B cell (primary cell): ENCODE measurements at places on chromosomes 12 and 14.

- H3K4me3 ChIP-seq, result no peak overlapping the region
- no peaks in the 10 kb centered on the region for H3K4me1 ChIP-seq
- no peaks in the 10 kb centered on the region for H3K27me3 ChIP-seq
- DNase-seq, result no peak
Measured at GRCh38 chr12:109786799-109787198, 46.4 kb downstream of the TRPV4 start.

- peak; percentile 16 for DNase-seq
- no peaks in the 10 kb centered on the region for H3K36me3 ChIP-seq
- H3K27me3 ChIP-seq, result no peaks in the 10 kb centered on the region
Measured at GRCh38 chr14:95895720-95896119, 19.1 kb downstream of the TUNAR start.

- H3K4me3 ChIP-seq, result no peak overlapping the region
- H3K27me3 ChIP-seq, result no peaks in the 10 kb centered on the region
- DNase-seq, result no peak
- no peaks in the 10 kb centered on the region for H3K4me1 ChIP-seq
- no peak overlapping the region for H3K27ac ChIP-seq
- peaks cover 6% of the 10 kb centered on the region for H3K36me3 ChIP-seq
Measured at GRCh38 chr14:34993426-34993825, 10.6 kb downstream of the SRP54 start.

DNA sequence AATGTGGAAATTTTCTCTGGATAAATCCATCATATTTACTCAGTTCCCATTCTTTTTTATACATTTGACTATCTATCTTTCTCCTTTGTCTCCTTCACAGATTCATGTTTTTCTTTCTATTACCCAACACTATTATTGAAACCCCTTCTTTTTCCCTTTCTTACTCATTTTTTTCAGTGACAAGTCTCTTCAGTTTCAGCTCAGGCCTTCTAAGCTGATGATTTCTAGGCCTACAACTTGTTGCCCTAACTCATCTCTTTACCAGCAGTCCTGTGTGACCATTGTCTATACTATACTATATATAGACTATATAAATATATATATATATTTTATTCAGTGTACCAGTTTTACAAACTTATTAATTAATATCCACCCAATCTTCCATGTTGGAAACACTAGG, 31.8 kb downstream of the SLC16A7 start:
- no peak for DNase-seq
- no peak overlapping the region for H3K4me3 ChIP-seq
- H3K27ac ChIP-seq, result no peak overlapping the region
- no peaks in the 10 kb centered on the region for H3K4me1 ChIP-seq
- H3K36me3 ChIP-seq, result no peaks in the 10 kb centered on the region
- H3K27me3 ChIP-seq, result no peaks in the 10 kb centered on the region

GRCh38 chr14:81233615-81234014, 12.9 kb upstream of the GTF2A1 start:
- no peak overlapping the region for H3K4me3 ChIP-seq
- no peaks in the 10 kb centered on the region for H3K4me1 ChIP-seq
- DNase-seq, result no peak
- no peak overlapping the region for H3K27ac ChIP-seq

GRCh38 chr12:105961821-105962671, 176.7 kb downstream of the NUAK1 start:
- H3K27ac ChIP-seq, result no peak overlapping the region
- no peak for DNase-seq
- no peaks in the 10 kb centered on the region for H3K4me1 ChIP-seq
- H3K36me3 ChIP-seq, result no peaks in the 10 kb centered on the region

DNA sequence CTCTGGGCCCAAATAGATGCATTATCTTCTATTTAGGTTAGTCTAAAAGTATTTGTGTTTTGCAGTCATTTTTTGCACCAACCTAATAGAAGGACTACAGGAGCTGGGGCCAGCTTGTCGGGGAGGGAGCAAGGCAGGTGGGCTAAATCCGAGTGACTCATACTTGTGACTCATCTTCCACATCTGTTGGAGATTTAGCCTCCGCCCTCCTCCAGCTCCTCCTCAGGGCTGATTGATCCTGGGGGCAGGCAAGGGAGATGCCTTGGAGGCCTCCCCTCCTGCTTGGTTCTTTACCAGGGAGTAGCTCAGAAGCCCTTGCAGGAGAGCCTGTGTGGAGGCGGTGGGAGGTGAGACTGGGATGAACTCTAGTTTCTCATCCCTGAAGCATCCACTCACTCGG, 27.9 kb downstream of the RHOF start:
- H3K27me3 ChIP-seq, result no peaks in the 10 kb centered on the region
- no peak overlapping the region for H3K4me3 ChIP-seq
- no peaks in the 10 kb centered on the region for H3K4me1 ChIP-seq
- no peaks in the 10 kb centered on the region for H3K36me3 ChIP-seq
- no peak for DNase-seq

- no peak overlapping the region for H3K4me3 ChIP-seq
- H3K36me3 ChIP-seq, result no peaks in the 10 kb centered on the region
- no peak overlapping the region for H3K27ac ChIP-seq
- DNase-seq, result no peak
- H3K27me3 ChIP-seq, result no peaks in the 10 kb centered on the region
Measured at GRCh38 chr14:77061630-77062257, 33.2 kb upstream of the IRF2BPL start.

- no peaks in the 10 kb centered on the region for H3K27me3 ChIP-seq
- no peak overlapping the region for H3K4me3 ChIP-seq
- H3K36me3 ChIP-seq, result no peaks in the 10 kb centered on the region
- no peak overlapping the region for H3K27ac ChIP-seq
- H3K4me1 ChIP-seq, result no peaks in the 10 kb centered on the region
Measured at GRCh38 chr14:66998013-66998412, 191.2 kb upstream of the GARIN2 start.

- H3K4me1 ChIP-seq, result peaks cover 7% of the 10 kb centered on the region
- no peak overlapping the region for H3K4me3 ChIP-seq
- H3K27ac ChIP-seq, result no peak overlapping the region
- peak; percentile 27 for DNase-seq
- no peaks in the 10 kb centered on the region for H3K27me3 ChIP-seq
Measured at GRCh38 chr12:124727264-124727800, 136.3 kb downstream of the SCARB1 start.

GRCh38 chr12:121132601-121133481, at the start of gene P2RX7:
TSS of gene P2RX7 (plus strand) at chr12:121132876. CDS start at chr12:121132971, 95 bp downstream.
- DNase-seq, result peak; percentile 59
- peaks cover 49% of the 10 kb centered on the region for H3K4me1 ChIP-seq
- peak within 1 kb of the TSS; percentile 55 for H3K4me3 ChIP-seq
- H3K27ac ChIP-seq, result peak within 1 kb of the TSS; percentile 31
- H3K27me3 ChIP-seq, result no peaks in the 10 kb centered on the region

- no peaks in the 10 kb centered on the region for H3K4me1 ChIP-seq
- H3K36me3 ChIP-seq, result no peaks in the 10 kb centered on the region
- no peak overlapping the region for H3K27ac ChIP-seq
- DNase-seq, result no peak
Measured at GRCh38 chr14:100041271-100041670, 24.0 kb upstream of the EVL start.

- H3K27ac ChIP-seq, result peak overlapping the region; percentile 7
- H3K27me3 ChIP-seq, result no peaks in the 10 kb centered on the region
- H3K4me3 ChIP-seq, result no peak overlapping the region
- DNase-seq, result peak; percentile 23
- no peaks in the 10 kb centered on the region for H3K36me3 ChIP-seq
- peaks cover 40% of the 10 kb centered on the region for H3K4me1 ChIP-seq
Measured at GRCh38 chr14:61569812-61570548, 125.3 kb upstream of the HIF1A start.

DNA sequence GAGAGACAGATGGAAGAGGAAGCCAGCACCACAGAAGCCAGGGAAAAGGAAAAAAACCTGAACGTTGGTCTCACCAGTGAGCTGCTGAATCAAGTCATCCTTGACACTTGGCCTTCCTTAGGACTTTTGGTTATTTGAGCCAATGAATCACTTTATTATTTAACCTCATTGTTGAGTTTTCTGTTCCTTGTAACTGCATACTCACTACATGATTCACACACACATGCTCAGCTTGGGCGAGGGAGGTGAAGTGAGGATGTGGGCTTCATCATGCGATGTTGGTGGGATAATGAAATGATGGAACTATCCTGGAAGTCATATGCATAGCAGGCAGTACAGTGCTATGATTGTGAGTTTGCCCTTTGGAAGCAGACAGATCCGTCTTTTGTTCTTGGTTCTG, 40.6 kb upstream of the RPH3A start:
- peaks cover 15% of the 10 kb centered on the region for H3K27me3 ChIP-seq
- DNase-seq, result no peak
- H3K4me3 ChIP-seq, result no peak overlapping the region
- H3K4me1 ChIP-seq, result no peaks in the 10 kb centered on the region
- H3K27ac ChIP-seq, result no peak overlapping the region
- H3K36me3 ChIP-seq, result no peaks in the 10 kb centered on the region

GRCh38 chr14:93028724-93029076, 87.0 kb downstream of the ITPK1 start:
- peaks cover 19% of the 10 kb centered on the region for H3K4me1 ChIP-seq
- H3K27me3 ChIP-seq, result no peaks in the 10 kb centered on the region
- H3K36me3 ChIP-seq, result peaks cover 7% of the 10 kb centered on the region

DNA sequence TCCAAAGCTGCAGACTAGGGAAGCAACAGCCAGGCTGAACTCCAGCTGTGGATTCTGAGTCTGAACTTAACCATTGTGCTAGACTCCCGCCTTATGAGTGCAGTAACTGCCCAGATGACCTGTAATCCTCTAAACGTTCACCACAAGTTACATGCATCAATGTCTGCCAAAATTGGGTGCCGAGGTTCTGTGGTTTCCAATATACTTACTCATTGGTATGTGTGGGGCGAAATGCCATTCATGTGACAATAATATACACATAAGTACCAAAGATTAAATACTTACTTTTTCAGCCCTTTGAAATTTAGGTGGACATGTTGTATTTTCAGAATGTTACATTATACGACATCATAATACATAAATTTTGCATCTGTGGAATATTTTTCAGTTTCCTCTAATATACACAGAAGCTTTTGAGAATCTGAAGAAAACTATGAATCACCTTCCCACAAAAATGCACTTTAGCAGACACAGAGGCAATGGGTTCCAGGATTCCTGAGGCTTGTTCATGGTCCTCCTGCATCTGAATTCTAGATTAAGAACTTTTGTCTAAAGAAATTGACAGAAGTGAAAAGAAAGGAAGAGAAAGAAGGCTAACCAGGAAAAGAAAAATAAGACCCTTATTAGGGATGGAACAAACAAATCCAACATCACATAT, 31.7 kb downstream of the GRIP1 start:
- no peak for DNase-seq
- no peaks in the 10 kb centered on the region for H3K36me3 ChIP-seq
- H3K4me1 ChIP-seq, result no peaks in the 10 kb centered on the region
- H3K27ac ChIP-seq, result no peak overlapping the region
- no peak overlapping the region for H3K4me3 ChIP-seq
